Nephron progenitor cell (in vitro differentiated cells): ENCODE measurements at places on chromosomes 7 and 10.

GRCh38 chr7:40468891-40469864 is 334.4 kb downstream of the SUGCT start:
- no peak for DNase-seq

GRCh38 chr10:59873896-59874295 is 32.5 kb downstream of the CCDC6 start:
- DNase-seq: no peak

GRCh38 chr10:23343591-23344240 is 881 bp downstream of the C10orf67 start:
- DNase-seq: peak; percentile 87

DNA sequence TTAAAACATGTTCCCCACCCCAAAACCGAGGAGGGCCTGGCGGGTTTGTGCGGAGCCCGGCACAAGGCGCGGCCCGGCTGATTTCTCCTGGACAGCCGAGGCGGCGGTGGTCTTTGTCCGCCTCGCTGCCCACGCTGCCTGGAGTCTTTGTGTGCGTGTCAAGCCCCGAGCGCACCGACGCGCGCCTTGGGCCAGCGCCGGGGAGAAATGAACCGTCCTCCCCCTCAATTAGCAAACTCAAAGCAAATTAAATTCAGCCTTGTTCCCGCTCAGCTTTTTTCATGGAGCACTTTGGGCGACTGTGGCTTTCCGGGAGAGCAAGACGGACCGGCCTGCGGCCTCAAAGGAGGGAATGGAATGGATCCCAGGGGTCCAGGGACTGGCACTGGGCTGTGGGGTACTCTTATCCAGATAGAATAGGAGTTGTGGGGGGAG is 4.1 kb downstream of the EMX2 start:
- DNase-seq: peak; percentile 52

GRCh38 chr7:107201795-107202450 is 33.1 kb downstream of the HBP1 start:
- peak; percentile 30 for DNase-seq

GRCh38 chr10:31847515-31847914 is 81.1 kb downstream of the ARHGAP12 start:
- no peak for DNase-seq

GRCh38 chr10:13787015-13787421 is 200.3 kb downstream of the PRPF18 start:
- no peak for DNase-seq

- DNase-seq: no peak
Measured at GRCh38 chr10:125043841-125044658, 102.1 kb downstream of the ZRANB1 start.

DNA sequence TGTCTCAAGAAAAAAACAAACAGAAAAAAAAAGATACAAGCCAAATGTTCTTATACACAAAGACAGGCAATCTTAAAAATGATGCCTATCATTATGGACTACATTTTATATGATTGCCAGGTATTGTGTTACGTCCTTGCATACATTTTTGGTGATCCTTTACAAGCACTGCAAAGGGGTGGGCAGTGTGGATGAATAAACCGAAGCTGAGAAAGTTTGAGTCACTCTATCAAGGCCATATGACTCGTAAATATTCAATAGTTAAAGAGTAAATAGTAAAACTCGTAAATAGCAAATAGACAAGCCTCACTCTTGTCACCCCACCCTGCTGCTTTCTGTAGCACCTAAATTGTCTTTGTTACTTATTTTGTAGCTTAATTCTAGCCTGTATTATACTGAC is 326.2 kb downstream of the FRMD4A start:
- DNase-seq: no peak

GRCh38 chr10:110456523-110457091 is 41.1 kb upstream of the DUSP5 start:
- no peak for DNase-seq

- no peak for DNase-seq
Measured at GRCh38 chr7:25735674-25736242, 416.2 kb upstream of the NFE2L3 start.

DNA sequence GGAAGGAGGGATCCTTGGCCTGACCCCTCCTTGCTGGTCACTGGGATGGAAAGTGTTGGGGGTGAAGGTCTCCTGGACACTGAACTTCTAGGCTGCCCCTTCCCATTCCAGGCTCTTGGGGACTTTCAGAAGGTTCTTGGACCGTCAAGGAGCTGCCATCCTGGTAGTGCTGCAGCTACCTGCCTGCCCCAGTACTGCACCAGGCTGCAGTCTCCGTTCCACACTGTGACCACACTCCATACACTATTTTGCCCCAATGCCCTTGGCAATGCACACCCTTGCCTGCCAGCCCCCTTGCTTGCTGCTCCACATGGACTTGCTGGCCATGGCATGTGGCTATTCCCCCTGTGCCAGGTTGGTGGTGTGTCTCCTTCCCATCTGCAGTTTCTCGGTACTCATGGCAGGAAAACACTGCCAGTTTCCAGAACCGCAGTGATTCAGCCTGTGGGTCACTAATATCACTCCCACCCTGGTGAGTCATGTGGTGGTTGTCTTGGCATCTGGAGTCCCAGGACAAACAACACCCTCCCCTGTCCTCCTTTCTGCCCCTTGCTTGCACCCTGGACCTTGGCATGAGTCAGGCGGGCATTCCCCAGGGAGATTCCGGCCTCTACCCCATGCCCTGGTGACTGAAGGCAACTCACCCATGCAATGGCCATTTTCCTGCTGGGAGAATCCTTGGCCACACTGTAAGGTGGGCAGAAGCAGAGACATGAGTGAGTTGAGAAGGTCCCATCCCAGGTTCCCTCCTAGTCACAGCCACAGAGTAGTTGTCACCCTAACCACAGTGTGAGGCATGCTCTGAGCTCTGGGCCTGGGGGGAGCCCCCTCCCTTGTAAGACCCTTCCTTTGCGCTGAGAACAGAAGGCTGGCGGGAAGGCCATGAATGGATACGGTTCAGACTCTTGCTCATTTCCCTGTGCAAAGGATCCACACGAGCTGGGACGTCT is 32.8 kb downstream of the GOLGA7B start:
- DNase-seq: no peak

DNA sequence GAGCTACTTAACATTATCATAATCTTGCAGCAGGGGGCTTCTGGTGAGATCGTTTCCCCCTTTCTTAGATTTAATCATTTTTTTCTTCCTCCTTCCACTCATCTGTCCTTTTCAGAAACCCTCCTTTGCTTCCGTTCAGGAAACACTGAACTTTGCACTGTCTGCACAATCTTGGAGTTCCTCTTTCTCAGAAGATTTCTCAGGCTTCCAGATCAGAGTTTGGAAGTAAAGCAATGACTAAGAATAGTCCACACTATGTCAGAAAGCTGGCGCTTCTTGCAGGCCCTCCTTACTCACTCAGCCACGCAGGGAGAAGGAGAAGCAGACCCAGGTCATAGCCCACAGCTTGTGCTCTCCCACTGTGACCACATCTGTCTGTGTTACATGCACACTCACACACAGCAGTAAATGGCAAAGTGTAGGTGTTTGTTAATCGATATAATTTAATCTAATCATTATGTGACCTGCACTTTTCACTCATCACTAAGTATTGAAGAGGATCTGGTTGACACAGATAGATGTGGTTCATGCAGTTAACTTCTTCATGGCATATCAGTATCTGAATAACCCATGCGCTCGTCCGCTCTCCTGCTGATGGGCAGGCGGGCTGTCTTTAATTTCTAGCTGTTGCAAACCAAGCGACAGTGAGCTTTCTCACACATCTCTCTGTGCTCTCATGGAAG is 30.2 kb downstream of the ALOX5 start:
- DNase-seq: no peak

- DNase-seq: no peak
Measured at GRCh38 chr10:117486606-117487005, 55.9 kb upstream of the EMX2 start.

DNA sequence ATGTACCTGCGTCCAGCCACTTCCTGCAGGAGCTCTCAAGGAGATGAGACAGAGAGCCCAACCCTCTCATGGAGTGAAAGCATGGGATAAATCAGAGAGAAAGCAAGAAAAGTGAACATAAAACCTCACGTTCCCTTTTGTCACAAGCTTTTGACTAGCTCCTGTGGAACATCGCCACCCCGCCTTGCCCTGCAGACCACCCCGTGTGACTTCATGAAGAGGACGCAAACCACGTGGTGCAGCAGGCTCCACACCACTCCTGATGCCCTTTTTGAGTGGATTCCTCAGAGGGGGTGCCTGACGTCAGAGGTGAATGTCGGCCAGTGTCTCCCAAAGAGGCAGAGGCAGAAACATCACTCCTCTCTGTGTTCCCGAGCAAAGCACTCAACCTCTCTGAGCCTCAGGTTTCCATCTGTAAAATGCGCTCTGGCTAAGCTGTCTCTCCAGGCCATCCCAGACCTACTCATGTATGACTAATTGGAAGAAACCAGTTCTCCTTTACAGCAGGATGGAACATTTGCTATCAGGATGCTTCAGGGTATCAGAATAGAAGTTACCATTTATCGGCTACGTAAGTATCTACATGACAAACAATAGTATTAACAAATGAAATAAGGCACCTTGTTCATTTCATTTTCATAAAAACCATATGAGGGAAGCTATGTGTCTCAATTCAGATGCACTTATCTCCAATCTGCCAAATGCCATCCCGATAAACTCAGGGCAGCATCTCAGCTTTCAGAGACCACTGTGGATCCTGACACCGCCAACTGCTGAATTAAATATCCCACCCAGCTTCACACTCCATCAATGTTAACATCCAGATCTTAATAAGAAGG is 5.3 kb downstream of the ZNF488 start:
- no peak for DNase-seq

DNA sequence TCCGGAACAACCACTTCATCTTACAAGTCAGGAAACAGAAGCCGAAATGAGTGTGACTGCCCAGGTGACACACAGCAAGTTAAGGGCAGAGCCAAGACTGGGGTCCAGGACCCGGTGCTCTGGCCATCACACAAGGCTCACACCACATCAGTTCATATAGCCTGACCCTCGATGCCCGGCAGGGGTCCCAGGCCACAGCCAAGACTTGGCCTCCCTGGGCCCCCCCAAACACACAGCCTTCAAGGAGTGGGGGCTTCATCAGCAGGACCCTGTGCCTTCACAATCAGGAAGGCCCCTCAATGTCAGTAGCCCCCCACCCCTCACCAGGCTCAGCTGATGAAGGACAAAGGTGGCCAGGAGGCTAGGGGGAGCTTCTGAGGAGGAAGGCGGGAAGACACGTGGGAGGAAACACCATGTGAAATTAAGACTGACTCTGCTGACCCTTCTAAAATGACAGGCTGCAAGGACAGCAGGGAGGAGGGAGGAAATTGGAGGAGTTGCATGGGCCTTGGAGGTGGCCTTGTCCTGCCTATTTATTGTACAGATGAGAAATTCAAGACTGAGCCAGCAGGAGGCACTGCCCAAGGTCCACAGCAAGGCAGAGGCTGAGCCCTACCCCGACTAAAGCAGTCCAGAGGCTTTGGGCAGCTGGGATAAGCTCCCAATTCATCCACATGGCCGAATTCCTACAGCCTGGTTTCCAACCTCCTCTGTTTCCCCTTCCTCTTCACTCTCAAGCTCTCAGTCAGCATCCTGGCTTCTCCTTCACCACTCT is 216.1 kb upstream of the ZMIZ1 start:
- peak; percentile 22 for DNase-seq
